Prostate gland (tissue), 2 donors: ENCODE measurements at places on chromosomes 11 and 22. TPM values are rescaled to one million over a fixed set of nuclear protein-coding genes. Genes with fewer than 3 reads are reported as not detected.

TH gene
- total RNA-seq, result 2.4 TPM

SLC1A2 gene
- total RNA-seq, result 1.5 TPM

USH1C gene
- total RNA-seq, result not detected

OR2AT4 gene
- not detected for total RNA-seq

POLD3 gene
- 9.0 TPM for total RNA-seq

COA4 gene
- 136 TPM for total RNA-seq

- H3K4me1 ChIP-seq, result no peaks in the 10 kb centered on the region
- no peak overlapping the region for H3K27ac ChIP-seq
- no peaks in the 10 kb centered on the region for H3K27me3 ChIP-seq
- no peak for DNase-seq
- H3K4me3 ChIP-seq, result no peak overlapping the region
Measured at GRCh38 chr11:131663405-131664200, 293.2 kb downstream of the NTM start.

GRCh38 chr11:9118277-9118676, 26.9 kb upstream of the SCUBE2 start:
- H3K27ac ChIP-seq, result no peak overlapping the region
- no peaks in the 10 kb centered on the region for H3K27me3 ChIP-seq
- no peaks in the 10 kb centered on the region for H3K36me3 ChIP-seq

DNA sequence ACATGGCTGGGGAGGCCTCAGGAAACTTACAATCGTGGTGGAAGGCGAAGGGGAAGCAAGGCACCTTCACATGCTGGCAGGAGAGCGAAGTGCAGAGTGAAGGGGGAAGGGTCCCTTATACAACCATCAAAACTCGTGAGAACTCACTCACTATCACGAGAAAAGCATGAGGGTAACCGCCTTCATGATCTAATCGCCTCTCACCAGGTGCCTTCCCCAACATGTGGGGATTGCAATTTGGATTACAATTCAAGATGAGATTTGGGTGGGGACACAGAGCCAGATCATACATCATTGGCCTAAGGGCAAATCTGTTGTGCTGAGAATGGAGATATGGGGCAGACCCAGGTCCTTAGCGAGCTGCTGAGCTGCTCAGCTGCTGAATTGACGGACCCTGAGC, 13.1 kb downstream of the C1QTNF6 start:
- H3K27me3 ChIP-seq, result no peaks in the 10 kb centered on the region
- H3K36me3 ChIP-seq, result no peaks in the 10 kb centered on the region
- no peak for DNase-seq
- no peak overlapping the region for H3K27ac ChIP-seq

GRCh38 chr11:130729678-130730300, 186.5 kb downstream of the SNX19 start:
- no peaks in the 10 kb centered on the region for H3K4me1 ChIP-seq
- no peak overlapping the region for H3K27ac ChIP-seq
- H3K4me3 ChIP-seq, result no peak overlapping the region
- DNase-seq, result no peak

GRCh38 chr11:9859554-9860305, 195.9 kb downstream of the SWAP70 start:
- H3K4me1 ChIP-seq, result peaks cover 4% of the 10 kb centered on the region
- H3K27ac ChIP-seq, result peak overlapping the region; percentile 10
- no peaks in the 10 kb centered on the region for H3K27me3 ChIP-seq
- no peak overlapping the region for H3K4me3 ChIP-seq
- no peaks in the 10 kb centered on the region for H3K36me3 ChIP-seq

DNA sequence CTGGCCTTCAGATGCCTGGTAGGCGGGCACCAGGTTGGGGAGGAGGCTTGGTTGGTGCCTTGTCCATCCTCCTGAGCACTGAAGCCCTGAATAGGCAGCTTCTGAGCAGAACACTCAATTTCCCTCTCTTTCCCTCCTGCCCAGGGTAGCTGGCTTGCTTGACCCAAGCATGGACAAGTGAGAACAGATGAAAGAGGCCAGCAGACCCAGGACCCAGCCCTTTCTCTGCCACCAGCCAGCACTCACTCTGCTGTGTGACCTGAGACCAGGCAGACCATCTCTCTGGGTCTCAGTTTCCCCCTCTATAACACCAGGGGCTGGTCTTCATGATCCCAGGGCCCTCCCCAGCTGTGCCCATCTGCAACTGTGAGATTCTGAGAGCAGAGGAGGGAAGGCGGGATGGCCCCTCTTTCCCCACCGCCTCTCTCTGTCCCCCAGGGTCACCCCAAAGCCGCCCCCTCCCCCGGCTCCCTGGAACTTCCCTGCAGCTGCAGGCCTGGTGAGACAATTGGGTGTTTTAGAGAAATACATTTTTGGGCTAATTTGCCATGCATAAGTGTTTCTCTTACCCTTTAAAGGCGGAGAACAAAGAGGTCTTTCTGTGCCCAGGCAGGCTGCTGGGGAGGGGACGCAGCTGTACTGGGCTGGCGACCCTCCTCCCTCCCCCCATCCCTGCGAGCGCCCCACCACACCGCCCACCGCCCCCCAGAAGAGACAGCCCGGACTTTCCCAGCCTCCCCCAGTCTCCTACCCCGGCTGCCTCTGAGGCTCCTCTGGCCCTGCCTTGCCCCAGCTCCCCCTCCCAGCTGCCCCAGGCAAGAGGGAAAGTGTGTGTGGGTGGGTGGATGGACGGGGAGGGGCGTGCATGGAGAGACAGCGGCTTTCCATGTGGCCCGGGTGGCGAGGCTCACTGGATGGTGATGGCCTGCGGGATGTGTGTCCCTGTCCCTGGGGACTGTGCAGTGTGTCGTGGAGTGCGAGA, 30.8 kb upstream of the PICK1 start:
- H3K36me3 ChIP-seq, result no peaks in the 10 kb centered on the region
- no peaks in the 10 kb centered on the region for H3K27me3 ChIP-seq
- peaks cover 4% of the 10 kb centered on the region for H3K4me1 ChIP-seq
- H3K4me3 ChIP-seq, result no peak overlapping the region
- H3K27ac ChIP-seq, result no peak overlapping the region

- no peak for DNase-seq
- no peaks in the 10 kb centered on the region for H3K36me3 ChIP-seq
- H3K4me1 ChIP-seq, result no peaks in the 10 kb centered on the region
- H3K27me3 ChIP-seq, result no peaks in the 10 kb centered on the region
Measured at GRCh38 chr11:98964146-98964545, 56.6 kb upstream of the CNTN5 start.
